Stimulated activated naive B cell treated with anti-CD40 and anti-IgM and Interleukin-4, amounts not matched to agents 10 μg/mL and 1 μg/mL and 100 μg/mL, for 72 hours (primary cell): ENCODE measurements at places on chromosomes 2 and 18.

GRCh38 chr2:82043867-82044266 is 1739.3 kb upstream of the LRRTM1 start:
- no peak for DNase-seq

DNA sequence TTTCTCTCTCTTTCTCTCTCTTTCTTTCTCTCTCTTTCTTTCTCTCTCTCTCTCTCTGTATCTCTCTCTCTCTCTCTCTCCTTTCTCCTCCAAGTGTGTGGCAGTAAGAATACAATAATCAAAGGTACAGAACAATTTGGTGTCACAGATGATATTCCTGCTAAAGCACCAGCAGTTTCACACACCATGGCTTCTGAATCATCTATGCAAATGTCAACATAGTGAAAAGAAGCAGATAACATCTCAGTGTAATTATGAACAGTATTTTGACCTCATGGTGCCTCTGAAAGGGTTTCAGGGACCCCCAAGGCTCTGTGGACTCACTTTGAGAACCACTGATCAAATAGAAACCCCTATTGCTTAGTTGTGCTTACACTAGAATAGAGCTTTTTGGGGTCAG is 38.5 kb upstream of the CSRNP3 start:
- DNase-seq: no peak

GRCh38 chr18:1751249-1751648 is 820.1 kb downstream of the METTL4 start:
- no peak for DNase-seq

- DNase-seq: no peak
Observed at GRCh38 chr2:225471482-225471881, 72.0 kb downstream of the NYAP2 start.

GRCh38 chr2:1140389-1141003 is 189.8 kb downstream of the SNTG2 start:
- peak; percentile 11 for DNase-seq

DNA sequence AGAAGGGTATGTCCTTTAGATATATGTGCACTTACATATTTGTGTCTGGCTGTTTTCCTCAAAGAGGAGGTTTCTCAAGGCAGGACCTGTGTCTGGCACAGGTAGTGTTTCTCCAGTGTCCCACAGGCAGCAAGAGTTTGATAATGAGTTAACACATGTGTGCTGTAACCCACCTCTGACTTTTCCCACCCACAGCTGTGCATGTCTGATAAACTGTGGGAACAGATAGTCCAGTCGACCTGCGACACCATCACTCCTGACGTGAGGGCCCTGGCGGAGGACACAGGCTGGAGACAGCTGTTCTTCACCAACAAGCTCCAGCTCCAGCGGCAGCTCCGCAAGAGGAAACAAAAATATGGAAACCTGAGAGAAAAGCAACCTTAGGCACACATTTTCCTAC is 58.2 kb downstream of the SLC16A14 start:
- no peak for DNase-seq

DNA sequence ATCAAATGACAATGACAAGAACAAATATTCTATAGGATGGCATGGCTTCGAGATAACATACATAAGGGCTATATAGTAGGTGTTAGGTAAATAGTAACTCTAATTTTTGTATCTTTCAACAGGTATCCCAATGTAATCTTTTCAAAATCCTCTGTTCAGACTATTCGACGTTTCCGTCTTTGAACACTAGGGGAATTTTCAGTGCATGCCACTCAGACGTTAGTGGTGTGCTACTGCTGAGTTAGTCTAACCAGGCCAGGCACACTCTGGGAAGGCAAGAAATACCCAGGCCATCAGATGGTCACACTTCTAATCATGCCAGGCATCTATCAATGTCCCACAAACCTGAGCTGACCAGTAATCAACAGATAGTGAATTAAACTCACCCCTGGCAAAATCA is 14.6 kb upstream of the CREG2 start:
- DNase-seq: no peak

- no peak for DNase-seq
Observed at GRCh38 chr2:84640411-84640810, 124.1 kb downstream of the DNAH6 start.

GRCh38 chr2:130864830-130865800 is 28.4 kb downstream of the ARHGEF4 start:
- no peak for DNase-seq

DNA sequence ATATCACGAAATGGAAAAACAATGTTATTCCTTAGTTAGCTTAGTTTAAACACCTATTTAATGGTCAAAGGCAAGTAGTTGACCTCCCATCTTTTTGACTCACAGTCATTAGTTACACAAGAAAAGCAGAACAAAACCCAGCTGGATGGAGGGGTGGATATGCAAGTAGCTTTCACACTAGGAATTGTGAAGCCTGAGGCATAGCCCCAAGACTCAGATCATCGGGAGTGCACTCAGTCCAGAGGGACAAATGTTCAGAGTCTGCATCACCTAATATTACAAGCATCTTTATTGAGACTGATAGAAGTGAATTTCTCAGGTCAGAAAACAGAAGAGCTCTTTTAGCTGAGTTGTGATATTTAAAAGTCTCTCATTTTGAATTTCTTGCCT is 15.5 kb upstream of the CPS1 start:
- no peak for DNase-seq
